ENCODE measurements at places on chromosomes 7 and 10.

- no peak for DNase-seq
Observed at GRCh38 chr10:125514206-125515162, 168.5 kb downstream of the TEX36 start.

- no peak for DNase-seq
Observed at GRCh38 chr10:128881086-128881485, 586.0 kb upstream of the MGMT start.

DNA sequence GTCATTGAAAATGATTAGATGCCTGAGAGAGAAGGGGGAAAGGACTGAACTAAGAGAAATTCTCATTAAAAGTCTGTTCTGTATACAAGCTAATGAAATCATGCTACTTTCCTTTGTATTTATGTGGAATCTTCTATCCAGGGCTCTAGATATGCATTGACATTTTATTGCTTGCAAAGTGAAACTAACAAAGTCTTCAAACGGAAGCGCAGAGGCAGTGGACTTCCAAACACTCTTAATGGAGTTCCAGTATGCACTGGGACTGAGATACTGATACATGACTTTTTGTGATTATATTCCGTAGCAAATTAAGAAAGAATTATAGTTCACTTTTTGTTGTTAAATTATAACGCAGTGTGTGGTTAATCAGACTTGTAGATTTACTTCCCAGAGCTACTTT is 166.8 kb upstream of the TBX20 start:
- DNase-seq: no peak

DNA sequence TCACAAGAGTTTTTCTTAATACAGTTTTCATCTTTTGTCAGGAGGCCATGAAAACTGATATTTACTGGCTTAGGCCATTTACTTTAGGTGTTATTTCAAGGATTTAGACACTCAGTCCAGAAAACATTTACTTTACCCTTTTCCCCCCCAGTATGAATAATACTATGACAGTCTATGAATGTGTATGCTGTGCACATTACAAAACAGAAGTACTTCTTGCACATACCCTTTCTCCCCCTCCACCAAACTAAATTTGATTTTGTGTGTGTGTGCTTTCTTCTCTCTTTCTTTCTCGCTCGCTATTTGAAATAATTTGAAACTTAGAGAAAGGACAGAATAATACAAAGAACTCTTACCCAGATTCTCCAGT is 41.3 kb downstream of the RBM33 start:
- DNase-seq: no peak

DNA sequence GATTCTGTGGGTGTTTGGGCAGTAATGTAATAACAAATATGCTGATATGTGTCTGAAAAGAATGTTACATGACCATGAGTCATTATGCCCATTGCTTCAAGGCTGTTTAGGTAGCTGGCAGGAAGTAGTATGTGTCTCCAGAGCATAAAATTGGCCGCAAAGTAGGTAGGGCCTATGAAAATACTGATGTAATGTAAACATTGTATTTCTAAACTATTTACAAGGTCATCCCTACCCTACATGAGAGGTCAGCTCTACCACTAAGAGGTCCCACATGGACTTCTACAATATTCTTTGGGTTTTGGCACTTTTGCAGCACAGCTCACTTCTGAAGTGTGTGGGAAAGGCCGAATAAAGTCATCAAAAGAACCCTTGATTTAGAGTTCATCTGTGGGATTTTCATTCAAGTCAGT is 301.9 kb downstream of the AHR start:
- DNase-seq: peak; percentile 100

DNA sequence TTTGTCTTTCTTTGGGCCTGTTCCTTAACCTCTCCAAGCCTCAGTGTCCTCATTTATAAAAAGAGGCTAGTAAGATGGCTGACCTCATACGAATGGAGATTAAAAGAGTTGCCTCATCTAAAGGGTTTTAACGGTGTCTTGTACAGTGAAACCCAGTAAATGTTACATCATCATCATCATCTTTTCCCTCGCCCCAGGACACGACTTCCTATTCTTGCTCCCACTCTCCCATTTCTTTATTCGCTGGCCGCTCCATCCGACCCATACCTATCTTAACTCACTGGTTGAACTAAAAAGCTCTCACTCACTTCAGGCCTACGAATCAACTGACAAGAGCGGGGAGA is 554 bp downstream of the FRA10AC1 start:
- peak; percentile 31 for DNase-seq

GRCh38 chr7:42763137-42763551 is 148.7 kb downstream of the C7orf25 start:
- no peak for DNase-seq

- DNase-seq: no peak
Observed at GRCh38 chr10:95730233-95730632, 25.7 kb upstream of the ENTPD1 start.

DNA sequence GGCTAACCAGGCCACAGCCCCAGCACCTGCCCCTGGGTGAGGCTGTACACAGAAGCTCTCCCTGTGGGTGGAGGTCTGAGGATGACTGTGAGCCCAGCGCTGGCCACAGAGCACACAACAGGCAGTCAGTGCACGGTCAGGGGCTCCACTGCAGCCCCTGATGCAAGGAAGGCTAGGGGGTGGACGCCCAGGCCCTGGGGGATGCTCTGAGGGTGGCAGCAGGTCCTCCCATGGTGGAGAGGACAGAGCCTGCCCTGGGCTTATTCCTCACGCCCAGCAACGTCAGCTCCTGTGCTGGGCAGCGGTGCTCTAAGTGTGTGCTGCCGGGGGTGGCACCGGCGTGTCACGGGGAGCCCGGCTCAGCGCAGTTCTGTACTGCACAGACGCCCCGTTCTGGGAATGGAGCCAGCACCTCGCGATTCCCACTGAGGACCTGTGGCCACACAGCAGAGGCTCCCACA is 223.2 kb downstream of the MAD1L1 start:
- DNase-seq: no peak

DNA sequence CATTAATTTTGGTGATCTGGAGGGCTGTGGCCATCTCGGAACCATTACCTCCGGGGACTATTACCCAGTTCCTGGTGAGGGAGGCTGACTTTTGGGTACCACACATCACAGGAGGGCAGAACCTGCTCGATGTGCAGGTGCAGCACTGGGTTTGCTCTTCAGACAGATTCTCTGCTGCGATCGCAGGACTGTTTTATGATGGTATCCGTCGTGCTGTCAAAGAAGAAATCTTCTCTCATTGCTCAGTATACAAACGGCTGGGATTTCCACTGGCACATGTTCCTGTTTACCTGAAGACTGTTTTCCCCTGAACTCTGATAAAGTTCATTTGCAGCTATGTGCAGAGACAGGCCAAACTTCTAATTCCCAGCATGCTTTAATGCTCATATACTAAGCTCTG is 27.2 kb upstream of the SHH start:
- DNase-seq: no peak

- DNase-seq: peak; percentile 82
Observed at GRCh38 chr7:30556840-30557239, 37.8 kb upstream of the GARS1 start.

- peak; percentile 69 for DNase-seq
Observed at GRCh38 chr7:43584195-43584586, 1.3 kb downstream of the STK17A start.

- DNase-seq: no peak
Observed at GRCh38 chr10:79137826-79138225, 69.1 kb downstream of the ZMIZ1 start.

- DNase-seq: no peak
Observed at GRCh38 chr7:70512144-70512543, 619.8 kb upstream of the GALNT17 start.

DNA sequence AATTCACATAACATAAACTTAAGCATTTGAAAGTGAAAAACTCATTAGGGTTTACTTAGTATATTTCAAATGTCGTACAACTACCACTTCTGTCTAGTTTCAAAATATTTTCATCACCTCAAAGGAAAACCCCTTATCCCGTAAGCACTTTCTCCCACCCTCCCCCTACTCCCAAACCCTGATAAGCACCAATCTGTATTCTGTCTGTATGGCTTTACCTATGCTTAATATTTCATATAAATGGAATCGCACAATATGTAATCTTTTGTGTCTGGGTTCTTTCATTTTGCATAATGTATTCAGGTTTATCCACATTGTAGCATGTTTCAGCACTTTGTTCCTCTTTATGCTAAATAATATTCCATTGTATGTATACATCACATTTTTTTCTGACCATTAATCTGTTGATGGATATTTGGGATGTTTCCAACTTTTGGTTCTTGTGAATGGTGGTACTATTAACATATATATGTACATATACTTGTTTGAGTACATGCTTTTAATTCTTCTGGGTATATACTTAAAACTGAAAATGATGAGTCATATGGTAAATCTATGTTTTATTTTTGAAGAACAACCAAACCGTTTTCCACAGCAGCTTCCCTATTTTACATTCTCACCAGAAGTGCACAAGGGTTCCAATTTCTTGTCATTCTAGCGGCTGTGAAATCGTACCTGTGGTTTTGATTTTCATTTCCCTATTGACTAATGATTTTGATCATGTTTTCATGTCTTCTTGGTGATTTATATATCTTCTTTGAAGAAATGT is 6.2 kb upstream of the STARD3NL start:
- no peak for DNase-seq

- DNase-seq: no peak
Observed at GRCh38 chr10:122152544-122152943, 118.6 kb upstream of the BTBD16 start.

GRCh38 chr7:24754906-24755506 is 2.3 kb downstream of the GSDME start:
- DNase-seq: no peak

DNA sequence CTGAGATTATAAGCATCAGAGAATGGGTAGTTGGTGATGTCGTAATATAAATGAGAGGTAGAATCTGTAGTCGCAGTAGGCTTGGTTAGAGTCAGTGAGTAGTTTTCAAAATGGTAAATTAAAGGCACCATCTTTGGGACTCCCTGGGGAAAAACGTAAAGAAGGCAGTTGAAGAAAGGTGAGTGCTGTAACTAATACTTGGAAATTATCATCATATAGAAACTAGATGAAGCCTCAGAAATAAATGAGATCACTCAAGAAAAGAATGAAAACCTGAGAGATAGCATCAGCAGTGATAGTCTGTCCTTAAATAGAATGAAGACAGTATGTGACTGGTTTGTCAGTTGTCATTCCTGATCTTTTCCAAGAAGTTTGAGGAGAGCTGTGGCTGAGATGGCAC is 23.8 kb downstream of the PALS2 start:
- DNase-seq: no peak

GRCh38 chr10:13624630-13625029 is 37.9 kb downstream of the PRPF18 start:
- DNase-seq: no peak

- DNase-seq: no peak
Observed at GRCh38 chr10:84907461-84908009, 579.1 kb downstream of the CCSER2 start.

GRCh38 chr7:128831178-128831993 is 1.2 kb downstream of the FLNC start:
- DNase-seq: peak; percentile 55

Data from NCI-H226 (cell line).